ENCODE measurements at places on chromosomes 2 and 18.

DNA sequence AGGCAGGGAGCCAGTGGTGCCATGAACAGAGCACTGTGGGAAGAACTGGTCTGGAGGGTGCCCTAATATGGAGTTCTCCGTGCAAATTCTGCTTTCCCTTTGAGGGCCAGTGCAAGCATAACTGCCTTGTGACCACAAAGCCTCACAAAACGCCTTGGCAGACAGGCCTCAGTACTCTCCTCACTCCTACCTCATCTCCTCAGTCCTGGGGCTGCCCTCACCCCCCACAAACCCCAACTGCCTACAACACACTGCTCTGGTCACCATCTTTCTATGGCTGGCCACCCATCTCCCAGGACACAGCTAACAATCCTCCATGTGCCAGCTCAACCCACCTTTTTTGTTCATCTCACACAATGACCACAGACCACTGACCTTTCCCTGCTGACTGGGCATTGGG is 8.9 kb downstream of the COX5B start:
- no peak for DNase-seq

GRCh38 chr2:185738679-185739472 is at the start of gene FSIP2:
Gene FSIP2, plus strand, starts transcription at chr2:185738804. Its CDS starts 91 bp downstream, at chr2:185738895.
- DNase-seq, result no peak

DNA sequence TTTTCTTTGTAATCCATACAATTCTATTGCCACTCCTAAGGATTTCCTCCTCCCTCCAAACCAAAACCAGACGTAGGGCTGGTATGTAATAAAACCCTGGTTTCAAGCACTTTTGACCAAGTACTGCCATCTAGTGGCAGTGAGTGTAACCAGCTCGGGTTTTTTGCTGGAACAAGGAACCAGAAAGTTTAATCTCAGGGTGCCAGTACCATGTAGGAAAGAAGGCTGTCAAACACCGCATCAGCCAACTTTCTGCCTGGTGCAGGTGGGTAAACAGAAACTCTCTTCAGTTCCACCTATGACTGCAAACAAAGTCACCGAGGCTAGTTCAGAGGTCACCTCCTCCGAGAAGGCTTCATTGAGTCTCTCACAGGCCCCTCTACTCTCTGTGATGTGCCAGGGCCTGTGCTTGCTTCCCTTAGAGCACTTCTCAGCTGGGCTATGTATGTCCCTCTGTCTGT is 10.2 kb upstream of the THNSL2 start:
- DNase-seq, result peak; percentile 38

DNA sequence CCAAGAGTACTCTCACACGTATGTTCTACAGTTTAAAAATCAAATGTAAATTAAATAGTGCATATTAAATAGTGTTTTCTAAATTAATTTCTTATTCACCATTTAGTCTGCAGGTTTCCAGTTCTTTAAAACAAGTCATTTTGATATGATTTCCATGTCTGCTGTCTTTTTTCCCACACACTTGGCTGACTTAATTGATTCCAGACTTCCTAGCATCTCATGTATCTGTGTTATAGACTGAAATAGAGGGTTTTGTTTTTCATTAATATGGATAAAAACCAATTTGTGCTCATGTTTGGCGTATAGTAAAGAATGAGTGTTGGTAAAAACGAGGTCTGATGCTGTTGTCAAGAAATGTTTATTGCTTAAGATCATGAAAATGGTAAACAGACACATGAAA is 104.3 kb downstream of the SRBD1 start:
- DNase-seq, result no peak

GRCh38 chr18:55863876-55864275 is 275.9 kb upstream of the TCF4 start:
- DNase-seq, result no peak

- no peak for DNase-seq
These were observed 51.4 kb upstream of the SPRED2 start for GRCh38 chr2:65483763-65484162.

DNA sequence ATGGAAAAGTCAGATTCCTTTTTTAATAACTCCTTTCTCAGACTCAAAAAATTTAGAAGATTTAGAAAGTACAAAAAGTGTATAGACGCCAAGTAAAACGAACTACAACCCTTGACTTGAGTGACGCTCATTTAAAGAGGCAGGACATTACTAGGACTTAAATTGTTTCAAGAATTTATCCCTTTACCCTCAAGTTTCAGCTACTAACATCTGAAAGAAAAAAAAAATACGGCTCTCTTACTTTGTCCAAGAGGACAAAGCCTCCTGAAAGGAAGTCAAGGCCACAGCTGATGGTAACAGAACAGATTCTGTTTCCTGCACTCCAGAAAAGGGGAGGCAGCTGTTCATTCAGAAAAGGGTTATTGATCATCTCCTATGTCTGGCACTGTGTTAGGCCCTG is 57.6 kb upstream of the PKDCC start:
- DNase-seq, result no peak

DNA sequence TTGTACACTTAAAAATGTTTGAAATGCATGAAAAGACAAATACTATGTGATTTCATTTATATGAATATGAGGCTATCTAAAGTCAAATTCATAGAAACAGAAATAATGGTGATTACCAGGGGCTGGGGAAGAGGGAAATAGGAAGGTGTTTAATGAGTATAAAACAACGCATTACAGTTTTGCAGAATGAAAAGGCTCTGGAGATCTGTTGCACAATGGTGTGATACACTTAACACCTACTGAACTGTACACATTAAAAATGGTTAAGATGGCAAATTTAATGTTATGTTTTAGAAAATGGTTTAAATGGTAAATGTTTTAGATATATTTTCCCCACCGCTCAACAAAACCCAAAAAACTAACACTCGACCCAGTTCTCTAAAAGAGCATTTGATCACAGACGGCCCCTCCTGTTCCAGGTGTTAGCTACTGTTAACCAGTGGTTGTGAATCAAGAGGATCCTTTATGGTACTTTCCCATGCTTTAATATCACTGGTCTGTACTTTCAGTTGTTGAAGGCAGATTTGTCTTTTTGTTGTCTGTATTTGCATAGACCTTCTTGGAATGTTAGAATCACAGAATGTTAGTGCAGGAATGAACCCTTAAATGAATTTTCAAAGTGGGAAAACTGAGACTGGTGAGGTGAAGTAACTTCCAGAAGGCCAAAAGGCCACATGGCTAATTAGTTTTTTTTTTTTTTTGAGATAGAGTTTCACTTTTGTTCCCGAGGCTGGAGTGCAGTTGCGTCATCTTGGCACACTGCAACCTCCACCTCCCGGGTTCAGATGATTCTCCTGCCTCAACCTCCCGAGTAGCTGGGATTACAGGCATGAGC is 10.2 kb downstream of the RAB10 start:
- no peak for DNase-seq

GRCh38 chr2:215565897-215566296 is 130.0 kb upstream of the FN1 start:
- no peak for DNase-seq
